ENCODE measurements at places on chromosomes 6 and 20.

DNA sequence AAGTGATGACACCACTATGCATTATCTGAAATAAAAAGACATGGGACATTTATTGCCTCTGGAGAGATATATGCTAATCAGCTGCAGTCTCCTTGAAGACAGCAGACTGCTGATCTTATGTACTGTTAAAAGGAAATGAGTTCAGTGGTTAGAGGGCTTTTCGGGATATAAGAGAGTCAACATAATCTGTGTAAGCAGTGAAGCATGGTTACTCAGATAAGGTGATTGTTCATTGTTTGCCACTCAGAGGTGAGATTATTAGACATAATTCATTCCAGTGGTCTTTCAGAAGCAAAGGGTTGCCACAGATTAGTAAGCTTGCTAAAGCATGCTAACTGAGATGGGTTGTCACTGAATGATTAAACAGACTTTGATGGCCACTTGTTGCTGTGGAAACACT lies 1450.7 kb upstream of the ADGRB3 start:
- no peak for DNase-seq

DNA sequence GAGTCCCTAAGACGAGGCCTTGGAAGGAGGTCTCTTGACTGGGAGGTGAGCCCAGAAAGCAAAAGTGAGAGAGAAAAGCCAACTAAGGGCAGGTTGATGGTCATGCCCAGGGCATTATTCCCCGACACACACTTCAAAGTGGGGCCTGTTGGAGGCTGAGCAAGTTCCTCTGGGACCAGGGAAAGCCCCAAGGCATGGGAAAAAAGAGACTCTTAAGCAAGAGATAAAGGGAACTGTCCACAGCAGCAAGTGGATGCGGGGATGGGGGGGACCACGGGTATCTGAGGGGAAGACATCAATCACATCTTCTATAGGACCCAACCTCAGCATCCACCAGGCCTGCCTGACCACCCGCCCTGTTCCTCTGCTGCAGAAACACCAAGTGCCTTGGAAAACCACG lies 119.9 kb upstream of the MAFB start:
- no peak for DNase-seq

DNA sequence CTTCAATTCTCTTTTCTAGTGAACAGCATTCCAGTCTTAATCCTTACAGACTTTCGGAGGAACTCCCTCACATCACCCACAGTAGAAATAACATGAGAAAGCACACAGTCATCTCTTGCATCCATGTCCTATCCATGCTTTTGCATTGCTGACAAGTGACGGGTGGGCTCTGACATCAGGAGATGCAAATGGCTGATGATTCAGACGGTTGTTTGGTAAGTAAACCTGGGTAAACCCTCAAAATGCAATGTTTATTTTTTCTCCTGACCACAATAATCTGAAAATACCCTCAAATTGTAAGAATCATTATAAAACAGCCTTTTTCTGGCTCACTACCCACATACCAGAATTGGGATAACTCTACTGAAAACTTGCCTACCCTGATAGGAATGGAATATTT lies 792.0 kb downstream of the MAFB start:
- DNase-seq = no peak

DNA sequence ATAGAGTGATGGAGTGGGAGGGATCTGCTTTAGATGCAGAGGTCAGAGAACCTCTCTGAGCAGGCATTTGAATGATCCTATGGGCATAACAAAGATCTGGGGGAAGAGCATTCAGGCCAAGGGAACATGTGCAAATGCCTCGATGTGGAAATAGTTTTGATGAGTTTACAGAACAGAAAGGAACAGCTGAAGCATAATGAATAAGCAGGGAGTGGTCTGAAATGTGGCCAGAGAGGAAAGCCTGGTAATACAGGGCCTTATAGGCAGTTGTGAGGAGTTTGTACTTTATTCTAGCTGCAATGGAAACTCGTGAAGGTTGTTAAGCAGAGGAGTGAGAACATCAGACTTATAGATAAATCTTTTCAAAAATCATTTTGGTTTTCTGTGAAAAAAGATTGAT lies 33.0 kb upstream of the ME1 start:
- no peak for DNase-seq

DNA sequence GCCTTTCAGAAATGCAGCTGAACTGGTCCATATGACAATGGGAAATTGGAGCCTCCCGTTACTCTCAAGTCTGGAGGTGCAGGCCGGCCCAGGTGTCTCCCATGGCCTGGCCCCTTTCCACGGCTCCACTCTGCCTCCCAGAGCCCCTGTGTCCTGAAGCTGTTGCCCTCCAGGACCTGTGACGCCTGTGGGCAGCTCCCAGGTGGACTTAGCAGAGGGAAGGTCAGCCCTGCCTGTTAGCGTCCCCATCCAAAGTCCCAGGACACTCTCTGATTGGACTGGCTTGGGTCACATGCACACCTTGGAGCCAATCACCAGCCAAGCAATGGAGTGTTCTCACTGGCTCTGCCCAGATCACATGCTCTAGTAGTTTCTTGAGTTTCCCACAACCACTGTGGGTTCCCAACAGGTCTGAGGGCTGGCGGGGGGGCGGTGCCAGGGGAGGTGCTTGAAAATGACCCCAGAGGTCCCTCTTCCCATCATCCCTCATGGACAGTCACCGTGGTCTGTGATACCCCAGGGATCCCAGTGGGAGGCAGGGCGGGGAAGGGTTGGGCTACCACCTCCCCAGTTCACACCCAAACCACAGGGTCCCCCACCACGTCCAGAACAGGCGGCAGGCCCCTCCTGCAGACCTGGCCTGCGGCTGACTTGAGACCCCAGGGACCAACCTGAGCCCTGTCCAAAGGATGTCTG lies 135.6 kb downstream of the TAF4 start:
- no peak for DNase-seq

Data from activated CD4-positive, alpha-beta T cell treated with anti-CD3 and anti-CD28 coated beads, Interleukin-2, amount 50 U/mL, for 16 hours (primary cell).